HuH-7 (cell line): ENCODE measurements at places on chromosomes 1 and 21.

DNA sequence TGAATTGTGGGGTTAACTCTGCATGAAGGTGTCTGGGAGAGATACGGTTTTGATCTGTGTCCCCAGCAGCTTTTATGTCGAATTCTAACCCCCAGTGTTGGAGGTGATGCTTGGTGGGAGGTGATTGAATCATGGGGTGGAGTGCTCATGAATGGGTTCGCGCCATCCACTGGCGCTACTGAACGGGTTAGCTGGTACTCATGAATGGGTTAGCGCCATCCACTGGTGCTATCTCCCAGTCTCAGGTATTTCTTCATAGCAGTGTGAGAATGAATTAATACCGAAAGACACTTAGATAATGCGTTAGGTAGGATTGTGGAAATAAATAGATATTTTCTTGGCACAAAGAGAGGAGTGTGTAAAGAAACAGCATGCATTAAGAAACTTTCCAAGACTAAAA is 32.9 kb upstream of the CLDN8 start:
- DNase-seq = no peak

DNA sequence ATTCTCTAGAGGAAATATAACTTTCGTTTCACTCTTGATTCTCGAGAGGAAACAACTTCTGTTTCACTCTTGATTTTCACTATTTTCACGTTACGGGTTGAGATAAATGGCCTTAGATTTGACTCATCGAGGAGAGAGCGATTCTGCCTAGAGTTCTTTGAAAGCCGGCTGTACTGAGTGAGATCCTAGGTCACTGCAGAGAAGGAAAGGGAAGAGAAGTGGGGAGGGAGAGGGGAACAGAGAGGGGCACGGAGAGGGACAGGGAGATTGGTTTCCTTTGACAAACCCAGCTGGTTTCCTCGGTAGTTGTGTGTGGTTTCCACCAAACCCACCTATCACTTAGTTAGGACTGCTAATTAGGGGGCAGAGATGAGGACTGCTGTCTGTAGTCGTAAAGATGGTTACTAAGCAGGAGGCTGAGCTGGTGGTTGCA is 21.6 kb upstream of the GPR137B start:
- no peak for DNase-seq

- no peak for DNase-seq
Measured at GRCh38 chr1:3026581-3027391, 5.5 kb downstream of the ACTRT2 start.

DNA sequence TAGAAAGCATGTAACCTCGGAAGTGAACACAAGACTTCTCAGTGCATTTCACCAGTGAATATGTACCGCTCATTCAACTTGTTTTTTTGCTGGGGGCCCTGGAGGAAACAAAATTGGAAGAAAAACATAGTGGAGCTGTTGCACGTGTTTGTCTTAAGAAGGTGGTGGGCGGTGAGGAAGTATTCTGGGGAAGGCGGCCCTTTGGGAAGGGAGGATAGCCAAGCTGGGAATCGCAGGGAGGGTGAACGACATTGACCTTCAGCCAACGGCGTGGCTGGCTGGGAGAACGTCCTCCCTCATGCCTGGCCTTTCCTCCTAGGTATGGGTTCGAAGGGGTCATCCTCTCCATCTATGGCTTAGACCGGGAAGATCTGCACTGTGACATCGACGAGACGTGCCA is 19.4 kb downstream of the TFF3 start:
- DNase-seq = no peak

GRCh38 chr1:31470794-31471315 is 57.8 kb downstream of the SERINC2 start:
- no peak for DNase-seq
